NCI-H146 (cell line): ENCODE measurements at places on chromosomes 7 and 10.

DNA sequence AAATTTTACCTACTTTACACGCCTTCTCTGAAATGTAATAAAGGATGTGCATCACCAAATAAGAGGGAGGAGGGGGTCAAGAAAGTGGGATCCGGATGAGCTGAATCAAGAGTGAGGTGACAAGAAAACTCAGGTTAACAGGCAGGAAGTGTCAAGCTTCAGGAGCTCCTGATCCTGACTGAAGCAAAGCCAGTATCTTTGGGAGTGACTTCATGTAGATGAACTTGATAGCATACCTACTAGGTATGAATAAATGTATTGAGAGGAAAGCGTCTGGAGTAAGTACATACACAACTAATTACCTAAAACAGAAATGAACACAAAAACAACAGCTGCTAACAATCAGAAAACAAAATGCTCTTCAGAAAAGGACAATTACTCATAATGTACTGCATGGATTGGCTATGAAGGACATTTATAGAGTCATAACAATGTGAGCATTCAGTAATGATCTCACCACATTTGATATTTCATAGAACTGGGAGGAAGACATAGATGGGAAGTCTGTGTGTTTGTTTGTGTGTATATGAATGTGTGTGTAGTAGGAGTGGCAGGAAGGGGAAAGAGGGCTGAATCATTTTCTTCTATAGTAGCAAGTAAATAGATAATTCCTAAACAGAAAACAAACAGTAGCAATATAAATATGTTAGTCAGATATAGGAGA, 29.4 kb downstream of the PRKG1 start:
- DNase-seq, result no peak

- DNase-seq, result no peak
Measured at GRCh38 chr10:100413173-100413572, 49.6 kb upstream of the WNT8B start.

GRCh38 chr7:23276376-23276775, 22.8 kb upstream of the MALSU1 start:
- no peak for DNase-seq

DNA sequence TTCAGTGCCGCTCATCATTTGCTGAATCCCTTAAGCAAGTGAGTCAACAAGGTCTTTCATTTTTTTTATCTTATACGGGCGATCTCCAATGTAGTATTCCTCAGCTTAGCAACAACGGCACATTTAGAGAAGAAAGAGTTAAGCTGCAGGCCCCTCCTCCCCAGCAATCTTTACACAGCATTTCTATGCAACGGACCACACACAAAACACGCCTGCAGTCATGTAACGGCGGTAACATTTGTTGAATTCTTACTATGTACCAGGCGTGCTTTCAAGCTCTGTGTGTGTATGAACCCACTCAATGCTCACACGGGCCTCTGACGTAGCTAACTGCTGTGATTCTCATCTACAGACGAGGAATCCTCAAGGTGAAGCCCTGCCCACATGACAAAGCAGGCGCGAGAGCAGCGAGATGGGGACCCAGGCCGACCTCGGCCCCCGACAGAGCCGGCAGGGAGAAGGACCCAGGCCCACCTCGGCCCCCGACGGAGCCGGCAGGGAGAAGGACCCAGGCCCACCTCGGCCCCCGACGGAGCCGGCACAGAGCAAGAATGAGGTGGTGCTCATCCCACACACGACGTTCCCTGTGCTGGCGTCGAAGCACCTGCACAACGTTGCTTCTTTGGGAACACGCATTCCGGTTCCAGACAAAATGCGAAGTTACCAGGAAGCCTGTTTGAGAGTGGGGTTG, 240.7 kb downstream of the ZMYND11 start:
- no peak for DNase-seq

DNA sequence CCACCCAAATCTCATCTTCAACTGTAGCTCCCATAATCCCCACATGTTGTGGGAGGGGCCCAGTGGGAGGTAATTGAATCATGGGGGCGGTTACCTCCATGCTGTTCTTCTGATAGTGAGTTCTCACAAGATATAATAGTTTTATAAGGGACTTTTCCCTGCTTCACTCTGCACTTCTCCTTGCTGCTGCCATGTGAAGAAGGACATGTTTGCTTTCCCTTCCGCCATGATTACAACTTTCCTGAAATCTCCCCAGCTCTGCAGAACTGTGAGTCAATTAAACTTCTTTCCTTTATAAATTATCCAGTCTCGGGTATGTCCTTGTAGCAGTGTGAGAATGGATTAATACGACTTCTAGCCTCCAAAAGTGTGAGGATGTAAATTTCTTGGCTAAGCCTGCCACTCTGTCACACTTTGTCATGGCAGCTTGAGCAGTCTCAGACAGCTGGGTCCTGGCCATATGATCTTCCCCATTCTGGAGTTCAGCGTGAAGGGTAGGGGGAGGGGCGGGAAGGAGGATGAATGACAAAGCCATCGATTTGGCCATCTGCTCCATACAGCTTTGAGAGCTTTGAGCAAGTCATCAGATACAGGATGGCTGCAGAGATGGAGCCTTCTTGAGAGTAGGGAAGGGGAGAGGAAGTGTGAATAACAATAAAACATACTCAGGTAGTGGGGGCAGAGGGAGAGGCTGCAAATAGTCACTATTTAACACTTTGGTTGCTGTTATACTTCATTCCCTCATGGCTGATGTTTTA, 19.1 kb upstream of the INPP5F start:
- no peak for DNase-seq

DNA sequence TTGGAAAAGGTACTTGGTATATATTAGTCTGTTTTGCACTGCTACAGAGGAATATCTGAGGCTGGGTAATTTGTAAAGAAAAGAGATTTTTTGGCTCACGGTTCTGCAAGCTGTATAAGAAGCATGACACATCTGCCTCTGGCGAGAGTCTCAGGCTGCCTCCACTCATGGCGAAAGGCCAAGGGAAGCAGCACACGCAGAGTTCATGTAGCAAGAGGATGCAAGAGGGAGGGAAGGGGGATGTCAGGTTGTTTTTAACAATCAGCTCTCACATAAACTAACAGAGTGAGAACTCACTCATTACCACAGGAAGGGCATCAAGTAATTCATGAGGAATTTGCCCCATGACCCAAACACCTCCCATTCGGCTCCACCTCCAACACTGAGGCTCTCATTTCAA, 484.8 kb upstream of the DPP6 start:
- DNase-seq, result no peak

DNA sequence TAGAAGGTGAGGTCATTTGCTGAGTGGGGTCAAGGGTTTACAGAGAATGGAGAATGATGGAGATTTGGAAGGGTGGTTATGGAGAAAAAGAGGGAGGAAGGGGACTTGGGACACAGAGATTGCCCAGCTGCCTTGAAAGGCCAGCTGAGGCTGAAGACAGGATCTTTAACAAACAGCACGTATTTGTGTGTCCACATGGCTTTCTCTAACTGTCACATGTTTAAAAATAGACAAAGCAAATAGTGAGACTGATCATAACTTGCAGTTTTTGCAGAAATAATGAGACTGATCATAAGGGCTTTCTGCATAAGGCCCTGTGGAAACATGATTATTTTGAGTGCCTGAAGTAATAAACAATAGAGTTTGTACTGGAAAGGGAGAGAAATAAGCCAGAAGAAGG, 212.7 kb downstream of the HDAC9 start:
- peak; percentile 11 for DNase-seq

GRCh38 chr7:96959135-96959534, 46.2 kb upstream of the DLX6 start:
- no peak for DNase-seq

GRCh38 chr7:90473814-90474213, 4.4 kb downstream of the PTTG1IP2 start:
- DNase-seq, result no peak

DNA sequence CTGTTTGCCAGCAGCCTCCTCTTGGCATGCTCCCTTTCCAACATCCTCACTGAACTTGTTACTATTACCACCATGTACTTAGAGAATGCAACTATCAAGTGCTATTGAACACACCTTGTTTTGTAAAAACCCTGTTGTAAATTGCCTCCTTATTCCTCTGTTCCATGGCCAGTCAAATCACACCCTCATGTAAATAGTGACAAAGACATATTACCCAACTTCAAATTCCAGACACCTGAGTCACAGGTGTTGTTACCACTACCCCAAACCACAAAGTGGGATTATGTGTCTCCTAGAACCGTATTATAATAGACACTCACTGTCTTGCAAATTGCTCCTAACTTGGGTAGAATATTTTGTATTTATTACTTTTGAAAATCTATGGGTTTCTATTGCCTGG, 263.2 kb upstream of the C7orf33 start:
- DNase-seq, result no peak

DNA sequence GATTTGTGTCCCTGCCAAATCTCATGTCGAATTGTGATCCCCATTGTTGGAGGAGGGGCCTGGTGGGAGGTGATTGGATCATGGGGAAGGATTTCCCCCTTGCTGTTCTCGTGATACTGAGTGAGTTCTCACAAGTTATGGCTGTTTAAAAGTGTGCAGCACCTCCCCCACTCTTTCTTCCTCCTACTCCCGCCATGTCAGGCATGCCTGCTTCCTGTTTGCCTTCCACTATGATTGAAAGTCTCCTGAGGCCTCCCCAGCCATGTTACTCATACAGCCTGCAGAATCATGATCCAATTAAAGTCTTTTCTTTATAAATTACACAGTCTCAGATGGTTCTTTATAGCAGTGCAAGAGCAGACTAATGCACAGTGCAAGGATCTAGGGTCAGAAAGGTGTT, 75.4 kb downstream of the CALD1 start:
- no peak for DNase-seq

DNA sequence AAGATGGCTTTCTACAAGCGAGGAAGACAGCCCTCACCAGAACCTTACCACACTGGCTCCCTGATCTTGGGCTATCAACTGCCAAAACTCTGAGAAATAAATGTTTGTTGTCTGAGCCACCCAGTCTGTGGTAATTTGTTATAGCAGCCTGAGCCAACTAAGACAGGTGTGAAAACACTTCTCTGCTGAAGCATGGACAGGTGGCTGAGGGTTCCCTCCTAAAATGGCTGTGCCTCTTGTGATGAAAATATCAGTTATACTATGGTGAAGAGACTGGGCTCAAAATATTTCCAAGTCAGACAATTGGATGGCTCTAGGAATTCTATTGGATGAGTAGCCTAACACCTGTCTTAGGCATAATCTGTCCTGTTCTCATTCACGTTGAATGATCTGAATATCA, 78.1 kb downstream of the CDK1 start:
- DNase-seq, result no peak

DNA sequence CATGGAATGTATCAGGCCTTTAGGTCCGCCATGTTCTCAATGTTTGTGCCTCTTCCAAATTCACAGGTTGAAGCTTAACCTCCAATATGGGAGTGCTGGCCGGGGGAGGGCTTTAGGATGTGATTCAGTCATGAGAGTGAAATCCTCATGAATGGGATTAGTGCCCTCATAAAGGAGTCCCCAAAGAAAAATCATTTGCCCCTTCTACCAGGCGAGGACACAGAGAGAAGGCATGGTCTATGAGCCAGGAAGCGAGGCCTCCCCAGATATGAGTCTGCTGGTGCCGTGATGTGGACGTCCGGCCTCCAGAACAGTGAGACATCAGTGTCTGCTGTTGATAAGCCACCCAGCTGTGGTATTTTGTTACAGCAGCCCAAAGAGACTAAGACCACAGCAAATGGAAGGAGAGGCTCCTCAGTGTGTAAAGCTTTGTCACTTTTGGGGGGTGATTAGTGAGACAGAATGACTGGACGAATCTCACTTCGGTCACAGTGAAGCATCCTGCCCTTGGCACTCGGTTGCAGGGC, 231.3 kb upstream of the KLF6 start:
- no peak for DNase-seq
